ENCODE measurements at places on chromosomes 1 and 21.

GRCh38 chr1:209198961-209199750 lies 384.4 kb upstream of the CAMK1G start:
- DNase-seq = no peak

GRCh38 chr1:233707880-233708815 lies 94.2 kb downstream of the KCNK1 start:
- DNase-seq = no peak

DNA sequence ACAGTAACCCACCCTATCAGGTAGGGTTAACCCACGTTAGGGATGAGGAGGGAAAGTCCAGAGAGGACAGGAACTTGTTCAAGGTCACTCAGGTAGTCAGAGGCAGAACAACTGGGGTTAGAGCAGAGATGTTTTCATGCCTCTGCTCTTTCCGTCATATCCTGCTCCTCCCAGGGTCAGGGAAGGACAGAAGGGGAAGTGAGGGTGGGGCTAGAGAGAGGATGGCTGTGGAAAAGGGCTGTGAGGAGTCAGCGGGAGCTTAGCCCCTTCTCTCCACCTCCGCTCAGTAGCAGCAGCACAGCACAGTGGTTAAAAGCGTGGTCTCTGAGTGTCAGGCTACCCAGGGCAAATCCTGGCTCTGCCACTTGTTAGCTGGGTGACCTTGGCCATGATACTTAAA lies 36.5 kb downstream of the DDX20 start:
- no peak for DNase-seq

- DNase-seq = no peak
Observed at GRCh38 chr1:224014330-224014649, 99.6 kb upstream of the FBXO28 start.
